ENCODE measurements at places on chromosomes 1 and 21.

DNA sequence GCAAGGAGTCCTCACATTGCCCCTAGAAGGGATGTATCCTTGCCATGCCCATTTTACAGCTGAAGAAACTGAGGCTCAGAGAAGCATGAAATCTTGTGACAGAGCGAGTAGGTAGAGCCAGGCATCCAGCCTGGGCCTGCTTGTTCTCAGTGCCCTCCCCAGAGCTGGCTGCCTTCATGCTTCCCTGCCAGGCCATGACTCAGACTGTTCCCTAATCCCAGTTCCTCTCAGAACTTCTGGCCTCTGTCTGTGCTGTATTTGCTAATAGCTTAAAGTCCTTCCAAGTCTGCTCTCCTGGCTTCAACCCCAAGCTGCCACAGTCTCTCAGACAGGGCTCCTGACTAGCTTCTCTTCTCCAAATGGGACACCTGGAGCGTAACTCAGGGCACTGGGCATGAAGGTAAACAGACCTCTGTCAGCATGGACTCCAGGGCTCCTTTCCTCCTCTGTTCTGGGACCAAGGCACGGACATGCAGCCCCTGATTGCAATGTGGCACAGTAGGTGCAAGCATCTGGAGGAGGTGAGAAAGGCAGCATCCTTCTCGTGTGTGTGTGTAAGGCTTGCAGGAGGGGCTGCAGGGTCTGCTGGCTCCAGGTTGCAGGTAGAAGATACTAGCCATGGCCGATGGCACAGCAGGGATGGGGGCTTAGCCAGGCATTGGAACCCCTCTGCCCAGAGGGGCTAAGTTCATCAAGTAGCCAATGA, 122.7 kb downstream of the HMGB4 start:
- DNase-seq, result no peak

DNA sequence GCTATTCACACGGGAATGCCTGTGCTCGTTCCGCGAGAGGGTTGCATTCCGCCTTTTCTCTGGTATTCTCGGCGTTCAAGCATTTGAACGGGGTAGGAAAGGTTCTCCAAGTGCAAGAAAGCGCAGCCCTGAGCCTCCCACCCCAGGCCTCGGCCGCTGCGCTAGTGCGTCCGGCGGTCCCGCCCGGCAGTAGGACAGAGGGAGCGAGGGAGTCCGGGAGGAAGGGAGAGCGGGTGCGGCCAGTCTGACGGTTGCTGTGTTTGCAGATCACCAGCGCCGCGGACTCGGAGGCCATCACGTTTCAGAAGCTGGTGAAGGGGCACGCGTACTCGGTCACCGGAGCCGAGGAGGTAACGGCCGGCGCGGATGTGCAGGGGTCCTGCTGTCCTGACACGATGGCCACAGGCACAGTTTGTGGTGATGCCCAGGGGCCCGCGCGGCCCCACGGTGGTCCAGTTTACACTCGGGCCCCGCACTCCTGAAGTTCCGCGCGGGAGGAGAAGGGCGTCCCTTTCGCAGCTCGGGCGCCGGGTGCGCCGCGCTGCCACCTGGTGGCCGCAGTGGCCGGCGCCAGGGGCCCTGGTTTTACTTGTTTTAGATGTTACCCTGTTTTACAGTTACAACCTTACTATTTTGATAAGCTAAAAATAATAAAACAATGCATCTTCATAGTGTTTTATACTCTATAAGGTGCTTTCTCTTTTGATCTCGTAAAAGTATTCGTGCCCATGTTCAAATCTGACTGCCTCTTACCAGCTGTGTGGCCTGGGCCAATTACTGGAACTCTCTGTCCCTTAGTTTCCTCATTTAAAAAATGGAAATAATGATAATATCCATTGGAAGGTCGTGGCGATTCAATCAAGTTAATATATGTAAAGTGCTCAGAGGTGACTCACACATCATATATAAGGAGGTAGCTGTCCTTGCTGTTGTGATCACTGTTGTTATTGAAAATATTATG, 36.7 kb downstream of the CAPN2 start:
- DNase-seq, result peak; percentile 94

DNA sequence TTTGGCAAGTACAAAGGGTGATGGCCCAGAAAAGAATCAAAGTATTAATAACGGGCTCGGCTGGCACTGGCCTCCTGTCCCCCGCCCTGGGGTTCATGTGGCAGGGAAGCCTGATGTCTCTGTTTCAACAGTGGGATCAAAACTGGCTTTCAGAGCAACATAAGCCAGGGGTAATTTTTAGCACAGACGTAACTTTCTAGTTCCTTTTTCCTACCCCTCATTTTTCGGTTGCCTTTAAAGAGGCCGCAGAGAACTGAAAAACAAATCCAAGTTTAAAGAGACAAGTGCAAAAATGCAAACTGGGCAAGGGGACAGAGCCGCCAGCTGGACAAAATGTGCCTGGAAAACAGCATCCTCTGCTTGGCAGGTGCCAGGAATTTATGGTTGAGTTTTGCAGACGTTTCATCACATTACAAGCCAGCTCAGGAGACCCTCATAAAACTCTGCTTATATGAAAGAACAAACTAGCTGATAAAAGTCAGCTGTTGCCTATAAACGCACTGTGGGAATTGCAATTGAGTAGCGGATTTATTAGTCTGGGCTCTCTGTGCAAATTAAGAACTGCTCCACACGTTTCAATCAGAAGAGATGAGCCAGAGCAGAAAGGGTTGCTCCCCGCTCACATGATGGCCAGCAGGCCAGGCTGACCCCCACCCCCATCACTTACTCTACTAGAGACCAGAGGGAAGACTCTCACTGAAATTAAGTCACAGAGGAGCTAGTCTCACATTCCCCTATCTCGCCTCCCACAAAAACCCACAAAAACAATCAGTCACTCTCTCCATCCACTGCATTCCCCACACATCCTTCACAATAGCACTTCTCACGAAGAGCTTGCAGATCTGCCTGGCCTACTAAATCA, 15.8 kb upstream of the CDCA8 start:
- DNase-seq, result no peak

- DNase-seq, result no peak
These were observed 25.1 kb downstream of the TFB2M start for GRCh38 chr1:246540738-246541491.

- DNase-seq, result no peak
These were observed 20.9 kb downstream of the SLC1A7 start for GRCh38 chr1:53121319-53122172.

DNA sequence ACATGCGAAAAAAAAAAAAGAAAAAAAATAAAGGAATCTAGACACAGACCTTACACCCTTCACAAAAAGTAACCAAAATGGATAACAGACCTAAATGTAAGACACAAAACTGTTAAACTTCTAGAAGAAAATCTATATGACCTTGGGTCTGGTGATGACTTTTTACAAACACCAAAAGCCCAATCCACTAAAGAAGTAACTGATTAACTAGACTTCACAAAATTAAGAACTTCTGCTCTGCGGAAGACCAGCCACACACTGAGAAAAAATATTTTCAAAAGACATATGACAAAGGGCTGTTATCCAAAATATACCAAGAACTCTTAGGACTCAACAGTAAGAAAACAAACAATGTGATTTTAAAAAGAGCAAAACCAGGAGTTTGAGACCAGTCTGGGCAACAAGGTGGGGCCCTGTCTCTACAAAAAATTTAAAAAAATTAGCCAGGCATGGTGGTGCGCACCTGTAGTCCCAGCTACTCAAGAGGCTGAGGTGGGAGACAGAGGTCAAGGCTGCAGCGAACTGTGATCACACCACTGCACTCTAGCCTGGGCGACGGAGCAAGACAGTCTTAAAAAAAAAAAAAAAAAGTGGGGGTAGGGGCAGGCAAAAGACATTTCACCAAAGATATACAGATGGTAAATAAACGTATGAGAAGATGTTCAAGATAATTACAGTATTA, 9.8 kb downstream of the PARP1 start:
- DNase-seq, result no peak

All from esophagus muscularis mucosa (tissue), 4 donors.